ENCODE measurements at places on chromosomes 13 and 19. TPM values are rescaled to one million over a fixed set of nuclear protein-coding genes. Genes with fewer than 3 reads are reported as not detected.

DNA sequence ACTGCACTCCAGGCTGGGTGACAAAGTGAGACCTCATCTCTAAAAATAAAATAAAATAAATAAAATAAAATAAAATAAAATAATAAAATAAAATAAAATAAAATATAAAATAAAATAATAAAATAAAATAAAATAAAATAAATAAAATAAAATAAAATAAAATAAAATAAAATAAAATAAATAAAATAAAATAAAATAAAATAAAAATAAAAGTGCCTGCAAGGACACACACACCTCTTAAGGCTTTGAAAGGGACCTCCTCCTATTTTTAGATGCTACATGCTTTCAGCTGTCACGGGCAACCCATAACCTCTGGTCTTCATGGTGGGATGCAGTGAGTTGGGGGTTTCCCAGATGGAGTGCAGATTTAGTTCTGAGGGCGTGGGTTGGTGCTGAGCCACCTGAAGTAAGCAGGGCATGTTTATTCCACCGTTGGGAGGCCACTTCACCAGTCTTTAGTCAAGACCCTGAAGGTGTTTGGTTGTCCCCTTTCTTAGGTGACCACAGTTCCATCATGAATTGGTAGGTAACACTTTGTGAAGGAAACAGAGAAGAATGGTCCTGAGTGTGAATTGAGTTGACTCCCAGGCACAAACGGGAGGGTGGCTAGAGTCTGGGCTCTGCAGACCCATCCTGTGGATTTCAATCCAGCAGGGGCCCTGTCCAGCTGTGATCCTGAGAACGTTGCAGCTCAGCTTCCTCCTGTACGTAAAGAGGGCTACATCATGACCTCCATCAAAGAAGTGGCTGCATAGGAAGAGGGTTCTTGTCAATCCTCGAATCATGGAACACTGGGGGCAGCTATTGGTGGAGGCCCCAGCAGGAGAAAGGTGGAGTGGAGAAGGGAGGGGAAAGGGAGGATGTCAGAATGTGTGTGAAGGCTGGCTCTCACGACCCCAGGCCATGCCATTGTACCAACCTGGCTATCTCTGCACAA, 234.2 kb downstream of the ZNF536 start:
- no peaks in the 10 kb centered on the region for H3K4me1 ChIP-seq
- DNase-seq: no peak
- no peaks in the 10 kb centered on the region for H3K36me3 ChIP-seq
- no peak overlapping the region for H3K27ac ChIP-seq

DNA sequence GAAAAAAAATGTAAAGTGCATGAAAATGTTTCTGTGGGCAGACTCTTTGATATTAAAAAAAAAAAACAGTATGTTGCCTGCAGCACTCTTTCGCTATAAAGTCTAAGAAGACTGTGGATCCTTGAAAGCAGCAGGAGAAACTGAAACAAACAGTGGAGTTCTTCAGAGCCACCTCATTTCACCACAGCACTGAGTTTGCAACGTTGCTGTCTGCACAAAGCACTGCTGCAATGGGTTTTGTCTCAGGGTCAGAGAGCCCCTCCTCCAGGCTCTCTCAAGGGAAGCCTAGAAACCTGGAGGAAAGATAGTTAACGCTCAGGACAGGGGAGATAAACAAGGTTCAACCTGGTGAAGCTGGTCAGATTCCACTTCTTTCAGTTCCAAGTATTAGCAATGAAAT, 248.7 kb downstream of the EFNB2 start:
- H3K4me1 ChIP-seq: peaks cover 8% of the 10 kb centered on the region
- DNase-seq: no peak
- no peaks in the 10 kb centered on the region for H3K36me3 ChIP-seq
- no peak overlapping the region for H3K4me3 ChIP-seq

- H3K36me3 ChIP-seq: no peaks in the 10 kb centered on the region
- H3K4me1 ChIP-seq: peaks cover 21% of the 10 kb centered on the region
- H3K27me3 ChIP-seq: no peaks in the 10 kb centered on the region
- H3K4me3 ChIP-seq: no peak overlapping the region
Observed at GRCh38 chr13:30881191-30881651, 24.9 kb upstream of the MEDAG start.

DNA sequence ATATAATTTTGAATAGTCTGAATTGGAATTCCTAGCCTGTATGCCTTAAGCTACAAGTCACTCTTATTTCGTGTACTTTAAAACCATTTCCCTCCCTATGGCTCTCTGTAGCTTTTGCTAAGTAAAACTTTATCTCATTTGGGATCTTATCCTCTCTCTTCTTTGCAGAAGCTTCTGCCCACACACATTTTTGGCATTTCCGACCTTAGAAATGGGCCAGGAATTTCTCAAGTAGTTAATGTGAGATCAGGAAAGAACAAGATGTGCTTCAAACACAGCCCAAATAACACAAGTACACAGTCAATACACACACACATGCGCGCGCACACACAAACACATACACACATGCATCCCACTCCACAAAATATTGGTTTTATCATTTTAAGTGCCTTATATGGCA, 931.0 kb upstream of the MIR17HG start:
- H3K4me3 ChIP-seq: no peak overlapping the region
- DNase-seq: peak; percentile 19
- no peaks in the 10 kb centered on the region for H3K27me3 ChIP-seq
- H3K36me3 ChIP-seq: no peaks in the 10 kb centered on the region

Gene ZNF816
- total RNA-seq: 9.5 TPM

Gene EBI3
- not detected for total RNA-seq
